ENCODE measurements at places on chromosomes 6 and 20. TPM values are rescaled to one million over a fixed set of nuclear protein-coding genes. Genes with fewer than 3 reads are reported as not detected.

Gene CYP39A1
- not detected for total RNA-seq

Gene OR2J3
- not detected for total RNA-seq

Gene REM1
- not detected for total RNA-seq

Gene RIMS4
- total RNA-seq = not detected

Gene PRSS16
- total RNA-seq = 2.0 TPM

Gene ID1
- 2.2 TPM for total RNA-seq

DNA sequence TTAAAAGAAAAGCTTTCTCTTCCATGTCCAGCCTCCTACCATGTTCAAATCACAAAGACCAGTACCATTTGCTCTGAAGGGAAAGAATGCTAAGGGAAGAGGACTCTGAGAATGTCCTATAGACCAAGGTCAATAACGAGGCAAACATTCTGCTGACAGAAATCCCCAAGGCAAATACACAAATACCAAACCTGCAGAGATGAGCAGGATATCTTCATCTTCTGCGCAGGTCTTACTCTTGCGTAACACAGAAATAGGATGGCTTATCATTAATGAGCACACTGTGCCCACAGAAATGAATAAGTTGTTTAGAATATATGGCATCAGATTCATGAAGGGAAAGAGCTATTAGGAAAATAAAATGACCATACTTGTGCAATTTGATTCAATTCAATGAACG is 137.3 kb downstream of the BTBD9 start:
- DNase-seq = no peak

DNA sequence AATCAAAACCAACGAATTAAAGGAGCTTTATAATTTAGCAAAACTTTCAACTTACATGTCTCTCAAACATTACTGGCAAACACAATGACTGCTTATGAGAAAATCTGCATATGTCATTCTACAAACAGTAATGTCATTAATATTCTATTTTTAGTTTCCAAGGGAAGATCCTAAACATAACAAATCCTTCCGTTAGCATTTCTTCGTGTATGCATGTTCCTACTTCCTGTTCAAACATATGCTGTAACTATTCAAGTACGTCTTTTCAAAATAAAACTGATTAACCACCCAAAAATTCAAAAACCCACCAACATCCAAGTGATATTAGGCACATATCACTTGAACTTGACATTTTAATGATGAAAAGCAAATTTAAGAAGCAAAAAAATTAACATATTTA is 131.3 kb downstream of the HACE1 start:
- no peak for DNase-seq

- no peak for DNase-seq
Observed at GRCh38 chr6:122696079-122696478, 83.4 kb upstream of the FABP7 start.

DNA sequence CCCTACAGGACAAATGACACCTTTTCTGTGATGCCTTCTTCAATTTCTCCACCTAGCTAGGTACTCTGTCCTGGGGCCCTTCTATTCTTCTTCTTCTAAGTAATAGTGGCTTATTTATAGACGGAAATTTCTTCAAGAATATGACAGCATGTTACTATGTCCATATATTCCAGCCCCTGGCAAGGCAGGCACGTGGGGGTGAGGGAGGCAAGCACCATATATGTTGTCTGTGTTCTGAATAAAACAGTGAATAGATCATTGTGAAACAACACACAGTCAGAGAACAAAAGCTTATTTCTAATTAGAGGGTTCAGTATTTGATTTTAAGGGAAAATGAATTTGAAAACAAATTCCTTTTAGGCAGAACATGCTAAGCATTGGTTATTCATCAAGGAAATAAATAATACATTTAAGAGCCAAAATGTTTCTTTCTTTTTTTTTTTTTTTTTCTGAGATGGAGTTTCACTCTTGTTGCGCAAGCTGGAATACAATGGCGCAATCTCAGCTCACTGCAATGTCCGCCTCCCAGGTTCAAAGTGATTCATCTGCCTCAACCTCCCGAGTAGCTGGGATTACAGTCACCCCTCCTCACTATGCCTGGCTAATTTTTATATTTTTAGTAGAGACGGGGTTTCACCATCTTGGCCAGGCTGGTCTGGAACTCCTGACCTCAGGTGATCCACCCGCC is 6.2 kb downstream of the HEBP2 start:
- DNase-seq = no peak

GRCh38 chr6:5640614-5641013 is 366.1 kb downstream of the NRN1 start:
- no peak for DNase-seq

DNA sequence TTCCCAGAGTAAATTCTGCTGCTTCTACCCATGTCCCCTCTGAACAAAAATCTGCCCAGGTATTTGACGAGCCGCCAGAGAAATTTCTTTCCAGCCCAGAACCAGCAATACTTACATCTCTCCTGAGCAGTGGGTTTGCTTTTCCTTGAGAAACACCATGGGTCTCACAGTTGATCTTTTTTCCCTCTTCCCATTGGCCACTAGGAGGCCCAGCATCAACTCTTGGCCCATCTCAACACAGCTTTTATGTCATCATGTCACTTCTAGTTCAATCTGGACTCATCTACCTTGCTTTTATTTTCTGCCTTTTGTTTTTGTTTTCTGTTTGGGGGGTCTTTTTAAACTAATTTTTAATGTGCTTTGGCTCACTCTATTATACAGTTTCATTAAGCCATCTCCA is 18.8 kb downstream of the MAFB start:
- no peak for DNase-seq

DNA sequence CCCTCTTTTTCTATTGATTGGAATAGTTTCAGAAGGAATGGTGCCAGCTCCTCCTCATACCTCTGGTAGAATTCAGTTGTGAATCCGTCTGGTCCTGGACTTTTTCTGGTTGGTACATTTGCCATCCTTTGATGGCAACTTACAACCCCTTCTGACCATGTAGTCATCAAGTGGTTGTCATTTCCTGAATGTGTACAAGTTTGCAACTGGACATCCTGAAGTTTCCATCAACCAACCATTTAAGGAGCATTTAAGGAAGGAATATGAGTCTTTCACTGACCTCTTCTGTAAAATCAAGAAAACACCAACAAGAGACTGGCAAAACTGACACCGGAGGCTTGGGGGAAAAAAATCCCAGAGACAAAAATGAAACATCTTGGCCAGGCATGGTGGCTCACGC is 97.4 kb downstream of the RIN2 start:
- DNase-seq = no peak

- DNase-seq = peak; percentile 12
Observed at GRCh38 chr6:10837009-10837621, 1.2 kb downstream of the MAK start.

DNA sequence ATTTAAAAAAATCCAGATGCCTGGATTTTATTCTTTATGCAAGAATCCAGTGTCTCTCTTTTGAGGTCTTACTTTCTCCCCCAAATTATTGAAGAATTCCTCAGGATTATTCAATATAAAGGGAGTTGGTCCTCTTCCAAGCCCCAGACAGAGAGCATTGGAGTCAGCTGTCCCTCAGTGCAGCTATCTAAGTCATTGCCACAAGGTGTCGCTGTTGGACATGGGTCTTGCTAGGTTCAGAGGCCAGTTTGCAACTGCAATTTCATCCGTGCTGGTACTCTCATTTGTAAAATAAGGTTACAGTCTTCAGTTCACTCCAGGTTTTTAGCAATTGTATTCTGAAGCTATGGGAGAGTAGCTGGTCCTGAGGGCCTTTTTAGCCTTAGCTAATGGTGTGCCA is 27.8 kb downstream of the CCN2 start:
- DNase-seq = peak; percentile 70

GRCh38 chr6:113414511-113414910 is 442.6 kb upstream of the MARCKS start:
- DNase-seq = no peak

- DNase-seq = no peak
Observed at GRCh38 chr6:7249946-7250643, 62.9 kb downstream of the SSR1 start.

DNA sequence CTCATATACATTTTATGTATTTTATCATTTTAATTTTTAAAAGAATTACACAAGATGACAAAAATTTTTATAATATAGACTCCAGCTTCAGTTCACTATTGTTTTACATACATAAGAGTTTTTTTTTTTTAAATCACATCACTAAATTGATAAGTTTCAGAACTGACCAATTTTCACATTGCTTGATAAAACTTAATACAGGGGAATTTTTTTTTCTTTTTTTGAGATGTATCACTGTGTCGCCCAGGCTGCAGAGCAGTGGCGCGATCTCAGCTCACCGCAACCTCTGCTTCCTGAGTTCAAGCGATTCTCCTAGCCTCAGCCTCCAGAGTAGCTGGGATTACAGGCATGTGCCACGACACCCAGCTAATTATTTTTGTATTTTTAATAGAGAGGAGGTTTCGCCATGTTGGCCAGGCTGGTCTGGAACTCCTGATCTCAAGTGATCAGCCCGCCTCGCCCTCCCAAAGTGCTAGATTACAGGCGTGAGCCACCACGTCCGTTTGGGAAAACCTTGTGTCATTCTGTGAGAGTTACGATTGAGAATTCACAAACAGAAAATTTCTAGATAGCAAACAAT is 36.6 kb upstream of the BTN3A2 start:
- DNase-seq = peak; percentile 57

GRCh38 chr20:6851136-6851535 is 83.7 kb downstream of the BMP2 start:
- no peak for DNase-seq

DNA sequence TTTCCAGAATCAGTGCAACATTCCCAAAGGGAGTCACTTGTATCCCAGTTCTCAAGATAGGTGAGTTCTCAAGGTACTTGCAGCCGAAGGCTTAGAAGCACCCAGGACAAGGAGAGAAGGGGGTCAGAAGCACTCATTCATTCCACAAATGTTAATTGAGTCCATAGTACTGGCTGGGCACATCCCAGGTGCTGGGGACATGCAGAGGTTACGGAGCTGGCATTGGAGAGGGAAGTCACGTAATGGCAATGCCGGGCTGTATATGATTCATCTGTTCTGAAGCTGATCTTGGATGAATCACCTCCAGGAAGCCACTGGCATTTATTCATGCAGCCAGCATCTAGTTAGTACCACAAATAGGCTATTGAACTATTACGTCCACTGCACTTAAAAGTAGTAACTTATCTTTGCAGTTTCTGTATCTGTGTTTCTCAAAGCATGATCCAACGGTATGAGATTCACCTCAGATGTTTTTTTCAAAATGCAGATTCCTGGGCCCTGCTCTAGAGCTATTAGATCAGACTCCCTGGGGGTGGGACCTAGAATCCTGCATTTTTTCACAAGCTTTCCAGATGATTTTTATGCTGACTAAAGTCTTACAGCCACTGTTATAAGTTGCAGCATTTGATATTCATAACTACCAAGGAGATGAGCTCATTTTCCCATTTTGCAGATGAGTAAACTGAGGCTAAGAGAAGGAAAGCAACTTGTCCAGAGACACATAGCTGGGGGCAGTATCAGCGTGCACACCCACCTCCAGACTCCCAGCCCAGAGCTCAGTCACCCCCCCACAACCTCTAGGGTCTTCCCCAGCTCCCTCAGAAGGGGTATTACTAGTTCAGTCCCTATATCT is 44.1 kb upstream of the ID1 start:
- DNase-seq = peak; percentile 23

GRCh38 chr6:161270116-161270515 is 3.7 kb downstream of the AGPAT4 start:
- DNase-seq = no peak

GRCh38 chr20:1987826-1988225 is 6.0 kb downstream of the PDYN start:
- no peak for DNase-seq

- DNase-seq = no peak
Observed at GRCh38 chr6:87921034-87921433, 126.6 kb upstream of the SPACA1 start.

GRCh38 chr6:34644716-34645115 is 51.9 kb downstream of the ILRUN start:
- DNase-seq = no peak

GRCh38 chr6:1873781-1874180 is 264.1 kb downstream of the FOXC1 start:
- DNase-seq = no peak

- DNase-seq = no peak
Observed at GRCh38 chr6:154785075-154785474, 51.9 kb downstream of the SCAF8 start.

DNA sequence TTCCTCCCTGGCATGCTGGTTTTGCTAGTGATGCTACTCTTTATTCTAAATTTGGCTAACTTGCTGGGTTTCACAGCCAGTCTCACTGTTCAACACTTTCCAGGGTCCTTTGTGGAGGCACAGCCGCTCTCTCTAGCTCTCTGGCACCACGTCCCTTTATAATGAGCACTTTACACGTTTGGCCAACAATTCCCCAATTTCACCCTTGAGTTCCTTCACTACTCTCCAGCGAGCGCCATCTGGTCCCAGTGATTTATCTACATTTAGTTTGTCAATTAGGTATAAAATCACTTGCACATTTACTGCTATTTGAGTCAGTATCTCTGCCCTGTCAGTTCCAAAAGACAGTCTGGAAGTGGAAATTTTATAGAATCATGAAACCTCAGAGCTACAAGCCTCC is 241.9 kb upstream of the MOCS1 start:
- no peak for DNase-seq

DNA sequence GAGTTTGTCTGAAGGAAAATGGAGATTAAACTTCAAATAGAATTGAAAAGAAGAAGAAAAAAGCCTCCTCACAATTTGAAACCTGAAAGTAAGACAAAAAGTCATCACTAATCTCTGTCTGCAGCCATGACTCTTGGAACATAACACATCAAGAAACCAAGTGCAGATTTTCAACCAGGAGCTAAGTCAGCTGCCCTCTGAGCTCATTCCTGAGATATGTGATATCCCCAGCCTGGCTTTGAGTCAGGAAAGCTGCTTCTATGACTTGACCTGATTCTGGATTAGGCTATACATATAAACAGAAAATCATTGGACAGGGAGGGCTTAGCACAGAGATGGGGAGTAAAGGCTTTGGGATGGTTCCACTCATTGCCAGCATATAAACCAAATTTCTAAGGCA is 891.4 kb downstream of the TFAP2A start:
- DNase-seq = no peak

GRCh38 chr20:20009784-20010253 is 7.3 kb upstream of the NAA20 start:
- no peak for DNase-seq

- no peak for DNase-seq
Observed at GRCh38 chr6:43796903-43797890, 27.2 kb downstream of the VEGFA start.

GRCh38 chr6:137708481-137708880 is 158.6 kb upstream of the TNFAIP3 start:
- DNase-seq = no peak

GRCh38 chr6:42292004-42292740 is 74.5 kb upstream of the MRPS10 start:
- peak; percentile 38 for DNase-seq
